ENCODE measurements at places on chromosomes 6 and 20.

DNA sequence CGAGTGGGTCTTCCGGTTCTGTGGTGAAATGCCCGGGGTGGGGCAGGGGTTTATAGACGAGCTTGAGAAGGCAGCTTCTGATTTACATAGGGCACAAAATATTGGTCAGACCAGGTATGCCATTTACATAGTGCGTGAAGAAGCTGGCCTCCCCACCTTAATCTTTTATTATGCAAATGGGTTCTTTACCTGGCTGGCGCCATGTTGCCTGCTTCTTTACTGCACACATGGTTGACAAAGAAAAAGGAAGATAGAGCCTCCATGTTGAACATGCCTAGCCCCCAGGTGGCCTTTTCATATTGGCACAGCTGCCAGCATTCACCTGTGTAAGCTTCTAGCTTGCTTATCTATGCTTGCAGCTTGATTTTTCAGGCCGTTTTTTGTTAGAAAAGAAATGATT, 276.2 kb downstream of the PHACTR1 start:
- no peak for DNase-seq

GRCh38 chr6:17688481-17688880, 18.2 kb downstream of the NUP153 start:
- no peak for DNase-seq

GRCh38 chr6:112150363-112150762, 63.0 kb downstream of the FAM229B start:
- peak; percentile 34 for DNase-seq

DNA sequence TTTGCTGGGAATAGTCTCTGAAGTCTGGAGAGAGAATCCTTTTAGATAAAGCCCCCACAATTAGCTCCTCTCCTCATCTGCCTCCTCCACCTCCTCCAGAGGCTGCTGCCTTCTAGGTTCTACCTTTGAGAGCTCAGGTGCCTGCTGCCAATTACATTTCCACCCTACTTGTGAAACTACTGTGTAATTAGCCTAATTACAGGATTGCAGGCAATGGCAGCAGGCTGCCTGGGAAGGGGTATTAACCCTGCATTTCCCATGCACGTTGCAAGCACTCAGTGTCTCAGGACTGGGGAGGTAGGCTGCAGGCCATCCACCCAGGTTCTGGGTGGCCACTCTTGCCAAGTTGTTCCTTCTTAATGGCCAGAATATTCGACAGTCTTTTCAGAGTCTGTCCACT, 215.6 kb upstream of the ZNF217 start:
- no peak for DNase-seq

- DNase-seq, result no peak
Measured at GRCh38 chr6:1027795-1028569, 283.9 kb upstream of the FOXQ1 start.

- no peak for DNase-seq
Measured at GRCh38 chr20:53755733-53756531, 162.3 kb upstream of the ZNF217 start.

- DNase-seq, result no peak
Measured at GRCh38 chr6:15090745-15091384, 155.0 kb upstream of the JARID2 start.

DNA sequence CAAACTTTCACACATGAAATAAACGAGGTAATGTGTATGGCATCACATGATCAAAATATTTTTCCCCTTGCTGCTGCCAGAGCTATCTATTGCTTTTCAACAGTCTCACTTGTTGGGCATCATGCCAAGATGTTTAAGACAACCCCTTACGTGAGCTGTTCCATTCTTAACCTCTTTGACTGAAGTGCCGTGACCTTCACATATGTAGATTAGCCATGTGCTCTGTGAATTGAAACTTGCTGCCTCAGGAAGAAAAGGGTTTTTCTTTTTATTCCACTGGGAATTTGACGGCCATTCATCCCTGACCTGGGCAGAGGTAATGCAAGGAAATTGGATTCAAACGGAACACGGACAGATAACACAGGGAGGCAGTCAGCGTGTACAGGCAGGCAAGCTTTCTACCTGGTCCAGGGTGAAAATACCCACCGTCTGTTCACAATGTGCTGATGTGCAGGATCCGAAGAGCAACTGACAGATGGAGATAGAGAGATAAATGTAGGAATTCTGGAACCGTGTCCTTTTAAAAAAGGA, 14.2 kb downstream of the ARID1B start:
- peak; percentile 56 for DNase-seq

- DNase-seq, result peak; percentile 14
Measured at GRCh38 chr6:30612687-30613248, 4.3 kb downstream of the PPP1R10 start.

DNA sequence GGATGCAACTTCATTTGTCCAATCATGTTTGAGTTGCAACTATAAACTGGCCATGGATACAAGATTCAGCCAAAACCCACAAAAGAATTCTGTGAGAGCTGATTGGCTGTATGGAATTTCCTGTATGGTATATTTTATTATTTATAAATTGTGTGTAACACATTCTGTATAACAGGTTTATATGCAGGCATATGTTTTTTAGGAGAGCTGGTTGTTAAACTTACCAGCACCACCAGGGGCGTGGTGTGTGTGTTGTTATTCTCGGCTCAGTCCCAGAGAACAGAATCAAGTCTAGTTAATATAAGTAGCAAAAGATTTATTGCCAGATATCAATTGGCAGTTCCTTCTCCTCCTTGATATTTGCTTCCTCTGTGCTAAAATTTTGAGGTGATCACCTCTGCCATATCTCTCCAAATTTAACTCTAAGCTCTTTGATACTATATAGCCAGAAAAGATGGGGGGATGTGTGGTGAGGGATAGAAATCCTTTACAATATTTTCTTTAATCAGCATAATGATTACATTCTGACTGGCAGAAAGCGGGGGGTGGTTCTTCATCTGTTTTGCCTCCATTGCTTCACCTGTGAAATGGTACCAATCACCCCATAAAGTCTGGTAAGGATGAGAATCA, 22.9 kb downstream of the CNBD2 start:
- DNase-seq, result peak; percentile 20

- no peak for DNase-seq
Measured at GRCh38 chr6:4287811-4288244, 152.5 kb upstream of the ECI2 start.

DNA sequence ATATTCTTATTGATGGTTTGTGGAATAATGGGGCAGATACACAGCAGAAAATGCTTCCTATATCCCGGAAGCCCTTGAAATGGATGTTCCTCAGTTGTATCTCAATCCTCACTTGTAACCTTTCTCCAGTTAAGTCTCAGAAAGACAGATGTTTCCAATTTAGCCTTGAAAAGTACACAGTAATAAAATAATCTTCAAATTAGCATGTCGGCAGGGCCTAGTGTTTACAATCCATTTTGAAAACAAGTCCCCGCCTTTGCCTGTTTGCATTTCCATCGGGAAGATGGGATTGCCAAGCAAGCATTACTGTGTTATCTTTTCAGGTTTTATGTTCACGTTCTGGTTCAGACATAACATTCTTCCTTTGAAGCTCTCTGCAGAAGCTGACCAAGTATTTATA, 41.5 kb downstream of the SNRNP48 start:
- DNase-seq, result no peak

DNA sequence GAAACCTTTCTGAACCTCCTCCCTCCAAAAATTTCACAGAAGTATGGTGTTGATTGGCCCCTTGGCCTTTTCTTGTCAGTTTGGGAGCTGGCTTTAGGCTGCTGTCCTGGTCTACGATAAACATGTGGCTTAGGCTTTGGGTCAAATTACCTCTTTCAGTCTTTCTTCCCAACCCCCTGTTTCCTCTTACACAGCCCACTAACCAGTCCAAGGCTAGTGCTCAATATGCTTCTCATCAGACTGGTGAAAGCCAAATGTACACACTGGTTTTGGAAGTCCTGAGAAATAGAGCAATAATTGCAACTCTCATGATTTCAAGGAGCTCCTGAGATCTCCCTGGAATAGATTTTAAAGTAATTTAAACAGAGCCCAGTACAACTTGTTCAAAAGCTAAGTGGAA, 933.7 kb upstream of the GJE1 start:
- peak; percentile 72 for DNase-seq

- peak; percentile 79 for DNase-seq
Measured at GRCh38 chr6:137094411-137095008, 49.7 kb upstream of the IL20RA start.

- no peak for DNase-seq
Measured at GRCh38 chr20:56702931-56703840, 74.1 kb downstream of the TFAP2C start.

GRCh38 chr6:1792989-1793388, 183.3 kb downstream of the FOXC1 start:
- no peak for DNase-seq

GRCh38 chr6:158557927-158558326, 2.0 kb upstream of the TMEM181 start:
- no peak for DNase-seq

DNA sequence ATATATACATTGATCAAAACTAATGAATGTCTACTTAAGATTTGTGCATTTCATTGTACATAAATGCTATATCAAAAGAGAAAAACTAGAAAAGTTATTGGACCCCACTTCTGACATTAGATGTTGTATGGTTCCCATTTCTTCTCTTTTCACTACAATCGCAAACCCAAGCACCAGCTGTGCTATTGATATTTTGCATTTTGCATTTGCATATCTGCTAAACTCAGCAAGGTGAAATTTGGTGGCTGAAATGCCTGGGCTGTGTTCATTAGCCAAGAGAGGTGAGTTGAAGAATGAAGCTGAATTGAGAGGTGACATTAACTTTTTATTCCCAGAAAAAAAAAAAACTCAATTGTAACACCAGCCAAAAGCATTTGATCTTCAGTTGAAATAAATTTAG, 232.1 kb upstream of the TENT5A start:
- no peak for DNase-seq

- DNase-seq, result no peak
Measured at GRCh38 chr6:121653624-121654008, 218.2 kb downstream of the GJA1 start.

GRCh38 chr6:41571021-41571780, 25.0 kb downstream of the FOXP4 start:
- no peak for DNase-seq

DNA sequence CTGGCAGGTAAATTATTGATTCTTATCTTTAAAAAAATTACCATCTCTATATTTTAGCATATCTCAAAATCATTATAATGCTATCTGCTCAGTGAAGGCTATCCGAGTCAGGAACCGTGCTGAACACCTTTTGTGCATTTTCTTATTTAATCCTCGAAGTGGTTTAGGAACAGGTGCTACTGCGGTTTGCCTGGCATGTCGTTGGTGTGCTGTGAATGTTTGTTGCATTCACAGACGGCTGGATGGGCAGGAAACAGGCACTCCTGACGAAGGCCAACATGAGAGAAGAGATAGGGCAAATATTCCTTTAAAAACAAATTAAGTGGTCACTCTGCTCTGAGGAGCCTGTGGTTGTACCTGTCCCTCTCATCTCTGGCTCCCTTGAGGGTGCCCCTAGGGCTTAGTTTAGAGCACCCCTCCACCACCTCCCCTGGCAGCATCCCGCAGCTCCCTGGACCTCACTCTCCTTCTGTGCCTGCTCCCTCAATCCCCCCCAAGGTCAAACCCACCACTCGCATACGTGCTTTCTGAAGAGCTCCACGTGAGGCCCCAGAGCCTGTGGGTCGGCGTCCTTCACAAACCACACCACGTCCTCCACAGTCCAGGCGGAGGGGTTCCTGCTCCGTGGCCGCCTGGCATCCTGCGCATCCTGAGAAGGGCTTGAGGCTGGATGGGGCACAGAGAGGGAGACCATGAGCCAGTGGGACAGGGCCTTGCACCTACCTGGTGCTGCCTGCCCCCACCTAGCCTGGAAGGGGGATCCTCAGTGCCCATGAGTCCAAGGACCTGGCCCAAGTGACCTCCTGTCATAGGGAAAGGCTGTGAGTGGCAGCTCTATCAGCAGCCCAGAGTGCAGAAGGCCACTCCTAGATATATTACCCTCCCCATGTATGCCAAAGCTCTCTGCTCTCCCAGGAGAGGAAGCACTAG, 116.5 kb downstream of the SCML4 start:
- no peak for DNase-seq

- DNase-seq, result no peak
Measured at GRCh38 chr20:53201588-53201987, 229.4 kb downstream of the TSHZ2 start.

GRCh38 chr20:7883309-7883708, 56.9 kb downstream of the HAO1 start:
- no peak for DNase-seq

DNA sequence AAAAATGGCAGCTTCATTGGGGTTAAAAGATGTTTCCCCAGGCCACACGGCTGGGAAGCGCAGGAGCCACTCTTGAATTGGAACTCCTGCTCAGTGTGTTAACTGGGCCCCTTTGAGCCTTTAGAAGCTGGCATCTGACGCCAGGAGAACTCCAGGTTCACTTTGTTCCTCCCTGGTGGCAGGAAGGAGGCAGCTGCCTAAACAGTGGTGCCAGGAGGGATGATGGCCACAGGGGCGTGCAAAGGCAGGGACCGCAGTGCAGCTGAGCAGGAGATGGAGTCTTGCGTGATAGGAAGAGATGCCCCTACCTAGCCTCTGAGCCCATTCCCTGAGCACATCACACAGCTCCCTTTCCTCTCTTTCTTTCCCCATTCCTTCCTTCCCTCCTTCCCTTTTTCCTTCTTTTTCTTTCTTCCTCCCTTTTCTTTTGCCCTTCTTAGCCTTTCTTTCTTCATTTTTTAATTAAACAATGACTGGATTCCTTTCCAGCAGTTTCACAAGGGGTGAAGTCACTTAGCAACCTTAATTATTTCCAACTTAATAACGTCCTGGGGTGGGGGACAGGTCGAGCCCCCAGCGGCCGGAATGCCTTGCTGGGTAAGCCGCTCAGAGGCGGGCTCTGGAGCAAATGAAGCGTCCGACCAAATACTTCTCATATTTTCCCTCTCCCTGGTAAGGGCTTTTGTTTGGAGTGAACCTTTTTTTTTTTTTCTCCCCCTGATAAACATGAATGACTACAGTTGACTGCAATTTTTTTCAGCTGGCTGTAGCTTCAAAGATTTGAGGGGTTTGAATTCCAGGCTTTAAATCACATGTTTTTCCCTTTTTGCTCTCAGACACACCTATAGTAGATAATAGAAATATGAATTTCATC, 20.8 kb upstream of the BMP7 start:
- no peak for DNase-seq

DNA sequence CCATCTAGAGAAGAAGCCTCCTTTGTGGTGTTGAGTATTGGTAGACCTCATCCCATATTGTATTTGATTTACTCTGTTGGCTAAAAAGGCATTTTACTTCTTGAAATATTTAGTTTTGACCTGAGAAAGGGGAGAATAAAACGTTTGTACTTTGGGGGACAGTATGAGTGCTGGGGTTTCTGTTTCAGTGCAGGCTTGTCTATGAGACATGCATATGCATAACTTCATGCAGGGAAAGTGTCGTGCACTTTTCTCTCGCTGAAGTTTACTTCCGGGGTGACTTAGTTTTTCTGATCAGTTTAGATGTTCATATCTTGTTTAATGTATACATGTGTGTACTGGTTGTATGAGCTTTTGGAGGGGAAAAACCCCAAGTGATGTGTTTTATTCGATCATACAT, 59.5 kb downstream of the UTRN start:
- no peak for DNase-seq

All from fibroblast of the conjunctiva (primary cell).